ENCODE measurements at places on chromosomes 16 and 17.

GRCh38 chr17:17129466-17129865 is 76.7 kb downstream of the PLD6 start:
- DNase-seq: peak; percentile 82

- no peak for DNase-seq
Observed at GRCh38 chr16:78574571-78574970, 475.1 kb downstream of the WWOX start.

DNA sequence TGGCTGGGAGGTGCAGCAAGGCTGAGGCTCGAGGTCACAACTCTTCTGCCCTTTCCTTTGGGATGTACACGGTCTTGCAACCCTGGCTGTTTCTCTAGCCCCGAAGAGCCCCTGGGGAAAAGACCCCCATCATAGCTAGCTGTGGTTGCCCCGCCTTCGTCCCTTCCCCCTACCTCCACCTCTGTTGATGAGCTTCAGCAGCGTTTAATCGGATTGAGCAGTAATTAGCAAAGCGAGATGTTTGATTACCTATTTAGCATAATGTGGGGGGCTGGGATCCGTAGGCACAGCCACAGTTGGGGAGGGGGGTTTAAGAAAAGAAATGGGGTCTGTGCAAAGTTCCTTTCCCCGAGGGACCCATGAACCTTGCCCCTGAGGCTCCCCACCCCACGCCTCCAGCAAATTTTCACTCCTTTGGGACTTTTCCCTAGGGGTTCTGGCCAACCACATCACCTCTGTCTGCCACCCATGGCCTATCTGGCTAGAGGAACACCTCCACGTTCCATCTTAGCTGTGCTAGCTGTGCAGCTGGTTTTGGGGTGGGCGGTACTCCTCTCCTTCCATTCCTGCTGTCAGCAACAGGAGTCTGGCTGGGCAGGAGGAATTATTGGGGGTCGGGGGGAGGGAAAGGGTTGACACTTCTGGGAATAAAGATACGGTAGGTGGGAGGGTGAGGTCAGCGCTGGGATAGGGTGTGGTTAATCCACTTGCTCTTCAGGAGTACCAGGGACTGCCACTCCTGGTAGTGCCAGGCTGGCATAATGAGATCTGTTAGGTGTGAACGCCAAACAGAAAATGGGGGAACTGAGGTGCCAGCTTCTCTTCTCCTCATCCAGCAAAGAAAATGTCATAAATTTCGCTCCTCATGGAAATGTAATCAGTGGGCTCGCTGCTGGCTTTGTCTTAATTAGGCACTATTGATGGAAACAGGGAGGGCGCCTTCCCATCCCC is 1.3 kb upstream of the DNAH2 start:
- no peak for DNase-seq

DNA sequence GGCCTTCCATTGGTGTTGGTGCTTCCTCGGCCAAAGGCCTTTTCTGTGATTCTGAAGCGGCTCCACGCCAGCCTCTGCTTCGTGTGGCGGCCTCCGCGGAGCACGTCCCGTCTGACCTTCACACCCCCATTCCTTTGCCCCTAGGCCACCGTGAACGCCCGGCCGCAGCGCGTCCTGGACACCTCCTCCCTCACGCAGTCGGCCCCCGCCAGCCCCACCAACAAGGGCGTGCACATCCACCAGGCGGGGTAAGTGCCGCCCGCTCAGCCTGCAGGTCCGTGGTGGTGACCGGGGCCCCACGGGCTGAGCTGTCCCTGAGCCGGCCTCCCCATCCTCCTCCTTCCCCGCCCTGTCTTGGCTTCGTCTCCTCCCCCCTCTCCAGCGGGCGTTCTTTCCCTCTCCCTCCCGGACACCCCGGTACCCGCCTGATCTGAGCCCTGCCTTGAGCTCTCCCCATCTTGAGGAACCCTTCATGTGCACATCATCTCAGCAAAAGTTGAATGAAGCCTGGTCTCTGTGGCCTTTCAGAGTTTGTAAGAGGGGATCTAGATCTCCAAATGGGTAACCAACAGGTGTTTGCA is 69.0 kb upstream of the CHMP6 start:
- no peak for DNase-seq

GRCh38 chr17:55314061-55314783 is 49.5 kb downstream of the HLF start:
- DNase-seq: no peak

- DNase-seq: peak; percentile 40
Observed at GRCh38 chr17:5683241-5683640, 98.9 kb upstream of the NLRP1 start.

- DNase-seq: no peak
Observed at GRCh38 chr17:73592501-73592961, 51.7 kb downstream of the SDK2 start.

GRCh38 chr17:72359811-72360210 is 239.0 kb downstream of the SOX9 start:
- no peak for DNase-seq

- no peak for DNase-seq
Observed at GRCh38 chr16:54073356-54073755, 213.2 kb downstream of the IRX3 start.
